Forelimb muscle (tissue), 1 donor: ENCODE measurements at places on chromosomes 2 and 18. TPM values are rescaled to one million over a fixed set of nuclear protein-coding genes. Genes with fewer than 3 reads are reported as not detected.

TTN gene
- polyA plus RNA-seq, result 322 TPM

DNA sequence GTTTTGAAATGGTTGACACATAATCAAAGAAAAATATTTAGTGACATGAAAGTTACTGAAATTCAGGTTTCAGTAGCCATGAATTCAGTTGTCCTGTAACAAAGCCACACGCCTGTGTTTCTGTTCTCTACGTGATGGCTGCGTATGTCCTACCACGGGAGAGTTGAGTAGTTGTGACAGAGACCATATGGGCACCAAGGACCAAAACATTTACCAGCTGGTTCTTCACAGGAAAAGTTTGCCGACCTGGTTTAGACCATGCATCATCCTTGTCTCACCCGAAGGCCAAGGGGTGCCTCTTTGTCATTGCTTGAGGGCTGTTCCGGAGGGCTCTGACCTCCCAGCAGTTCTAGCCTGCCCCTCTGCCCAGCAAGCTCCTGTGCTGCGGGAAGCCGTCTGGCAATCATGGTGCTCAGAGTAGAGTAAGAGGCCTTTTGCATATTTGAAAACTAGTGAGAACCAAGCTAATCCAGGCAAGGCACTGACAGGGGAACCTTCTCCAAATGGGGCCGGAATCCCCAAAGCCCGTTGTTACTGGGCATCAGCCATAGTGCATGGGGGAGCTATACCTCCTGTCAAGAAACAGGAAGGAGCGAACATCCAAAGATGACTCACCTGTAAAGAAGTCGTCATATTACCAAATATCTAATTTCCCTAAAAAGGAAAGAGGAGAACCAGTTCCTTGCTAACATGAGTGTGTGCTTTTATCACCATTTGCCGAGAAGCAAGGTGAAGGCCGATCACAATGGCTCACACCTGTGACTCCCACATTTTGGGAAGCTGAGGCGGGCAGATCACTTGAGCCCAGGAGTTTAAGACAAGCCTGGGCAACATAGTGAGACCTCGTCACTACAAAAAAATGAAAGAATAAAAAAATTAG lies 92.6 kb upstream of the RAB12 start:
- no peak for DNase-seq

GALNT13 gene
- 0.25 TPM for polyA plus RNA-seq

DNA sequence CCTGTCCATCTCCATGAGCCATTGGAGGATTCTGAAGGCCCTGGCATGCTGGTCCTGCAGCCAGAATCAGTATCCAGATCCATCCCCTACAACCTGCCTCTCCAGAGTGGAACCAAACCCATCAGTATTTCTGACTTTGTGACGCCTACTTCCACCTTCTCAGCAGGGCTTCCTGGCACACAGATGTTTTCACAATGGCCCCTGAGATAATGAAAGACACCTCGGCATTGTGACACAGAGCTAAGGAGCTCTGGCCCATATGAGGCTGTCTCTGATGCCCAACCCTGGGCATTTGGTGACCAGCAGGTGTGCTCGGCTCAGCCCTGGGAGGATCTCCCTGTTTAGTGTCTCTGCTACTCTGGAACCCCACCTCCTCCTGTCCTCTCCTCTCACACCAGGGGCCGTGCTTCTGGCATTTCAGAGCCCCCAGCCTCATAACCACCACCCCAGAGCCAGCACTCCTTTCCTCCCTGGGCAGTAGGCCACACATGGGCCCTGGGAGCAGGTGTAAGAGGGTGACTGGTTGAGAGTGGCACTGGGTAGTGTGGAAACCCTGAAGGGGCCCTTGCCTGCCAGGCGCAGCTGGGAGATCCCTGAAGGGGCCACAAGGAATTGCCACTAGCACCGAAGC lies 38.2 kb downstream of the FOSL2 start:
- DNase-seq, result no peak

TEKT4 gene
- polyA plus RNA-seq, result not detected

NT5DC4 gene
- polyA plus RNA-seq, result 0.09 TPM

ROCK2 gene
- polyA plus RNA-seq, result 51.6 TPM

DNA sequence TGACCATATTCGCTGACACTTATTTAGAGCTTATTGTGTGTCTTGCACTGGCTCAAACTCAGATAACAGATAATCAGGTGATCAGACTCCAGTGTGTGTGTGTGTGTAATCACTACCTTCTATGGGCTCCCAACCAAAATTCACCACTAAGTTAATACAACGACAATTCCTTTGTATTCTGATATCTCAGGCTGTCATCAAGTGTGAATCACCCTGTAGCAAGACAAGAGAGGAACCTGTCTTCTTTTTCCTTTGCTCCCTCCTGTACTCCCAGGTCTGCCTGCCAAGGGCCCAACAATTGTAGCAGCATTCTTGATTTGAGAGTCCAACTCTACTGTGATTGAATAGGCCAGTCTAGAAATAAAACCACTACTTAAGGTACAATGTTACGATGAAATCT lies 25.8 kb downstream of the ITGB6 start:
- no peak for DNase-seq

GATA6 gene
- 0.91 TPM for polyA plus RNA-seq

DNA sequence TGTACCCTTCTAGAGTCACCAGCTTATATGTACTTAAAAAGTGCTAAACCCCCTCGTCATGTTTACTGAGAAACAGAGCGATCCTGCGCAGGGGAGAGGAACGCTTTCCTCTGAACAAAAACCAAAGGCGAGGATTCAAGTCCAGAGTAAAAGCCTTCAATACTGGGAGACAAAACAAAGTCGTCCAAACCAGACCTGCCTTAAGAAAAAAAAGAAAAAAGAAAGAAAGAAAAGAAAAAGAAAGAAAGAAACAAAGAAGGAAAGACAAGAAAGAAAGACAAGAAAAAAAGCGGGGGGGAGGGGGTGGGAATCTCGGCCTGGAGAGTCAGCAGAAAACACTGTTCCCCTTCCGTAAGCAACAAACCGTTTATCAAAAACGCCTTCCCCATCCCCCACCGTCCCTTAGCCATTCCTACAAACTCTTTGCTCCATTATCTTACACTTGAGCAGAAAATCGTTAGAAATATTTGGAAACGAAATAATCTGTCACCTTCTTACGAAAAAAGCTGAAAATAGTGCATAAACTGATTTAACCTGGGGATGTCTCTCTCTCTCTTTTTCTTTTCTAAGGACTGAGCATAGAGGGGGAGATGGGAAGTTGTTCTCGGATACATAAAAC lies 3.3 kb downstream of the PTGR3 start:
- DNase-seq, result no peak

SUPT7L gene
- polyA plus RNA-seq, result 31.7 TPM

SUMO1 gene
- 85.3 TPM for polyA plus RNA-seq

NEURL3 gene
- polyA plus RNA-seq, result 0.19 TPM

DNA sequence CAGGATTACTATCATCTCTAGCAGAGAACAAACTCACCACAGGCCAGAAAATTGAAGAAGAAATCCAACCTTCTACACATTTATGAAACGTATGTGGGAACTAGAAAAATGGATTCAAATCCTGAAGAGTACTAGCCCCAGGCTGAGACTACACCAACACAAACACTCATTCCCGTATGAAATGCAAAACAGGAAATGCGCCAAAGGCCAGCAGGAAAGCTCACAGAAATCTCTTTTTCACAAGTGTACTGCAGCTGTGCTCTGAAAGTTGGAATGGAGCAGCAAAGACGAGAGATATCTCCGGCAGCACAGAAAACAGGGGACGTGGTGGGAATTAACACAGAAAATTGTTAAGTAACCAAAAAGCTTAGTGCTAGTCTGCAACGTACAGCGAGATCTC lies 913.5 kb downstream of the TDRD15 start:
- DNase-seq, result no peak
